ENCODE measurements at places on chromosomes 1 and 21.
A peak's percentile ranks its signal among the peaks of the same experiment; 100 is the strongest.

DNA sequence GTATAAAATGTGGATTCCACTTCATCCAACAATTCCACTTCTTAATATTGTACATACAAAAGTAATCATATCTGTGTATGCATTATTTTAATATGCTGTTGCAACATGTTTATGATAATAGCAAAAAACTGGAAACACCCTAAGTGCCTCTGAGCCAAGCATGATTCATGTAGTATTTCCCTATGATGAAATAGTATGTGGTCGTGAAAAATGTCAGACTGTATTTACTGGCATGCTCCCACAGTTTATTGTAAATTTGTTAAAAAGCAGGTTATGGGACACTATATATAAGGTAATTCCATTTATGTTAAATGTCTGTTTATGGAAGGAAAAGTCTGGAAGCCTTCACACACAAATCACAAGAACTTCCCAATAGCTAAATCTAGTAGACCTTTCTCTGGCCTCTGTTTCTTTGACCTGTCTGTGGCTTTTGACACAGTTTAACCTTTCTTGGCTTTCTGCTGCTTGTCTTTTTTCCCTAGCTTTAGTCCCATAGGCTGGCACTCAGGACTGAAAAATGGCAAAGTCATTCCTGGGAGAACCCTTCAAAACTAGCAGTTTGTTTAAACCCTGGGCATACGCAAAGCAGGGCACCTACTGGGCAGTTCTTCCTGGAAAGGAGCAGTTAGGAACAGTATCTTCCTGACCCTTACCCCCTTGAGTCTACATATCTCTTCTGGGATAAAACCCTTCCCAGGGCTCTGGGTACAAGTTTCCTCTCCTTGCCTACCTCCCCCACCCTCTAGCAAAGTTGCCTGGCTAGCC is 65.4 kb upstream of the ARTN start:
- peak; percentile 18 for DNase-seq

- no peak for DNase-seq
Observed at GRCh38 chr1:51584021-51584420, 32.9 kb upstream of the OSBPL9 start.

- DNase-seq: no peak
Observed at GRCh38 chr1:14952626-14953314, 200.8 kb upstream of the TMEM51 start.

DNA sequence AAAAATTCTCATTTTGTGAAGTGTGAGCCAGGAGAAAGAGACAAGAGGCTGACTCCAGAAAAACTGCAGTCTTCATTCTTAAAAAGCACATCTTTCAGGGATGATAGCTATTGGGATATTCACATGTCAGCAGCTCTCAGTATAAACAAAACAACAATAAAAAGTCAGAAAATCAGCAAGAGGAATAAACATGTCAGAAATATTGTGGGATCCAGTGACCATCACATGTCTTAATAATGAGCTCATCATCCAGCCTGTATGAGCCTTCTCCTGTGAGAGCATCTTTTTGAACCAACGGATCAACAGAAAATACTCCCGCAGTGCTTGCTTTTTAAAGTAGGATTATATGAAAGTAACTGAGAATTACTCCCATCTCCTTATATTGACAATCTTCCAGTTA is 241.6 kb downstream of the SMYD3 start:
- no peak for DNase-seq

Measured in hematopoietic multipotent progenitor cell treated with erythropoietin and hydrocortisone succinate and interleukin-3 and kit ligand, for 6 days (in vitro differentiated cells).